NB4 (cell line): ENCODE measurements at places on chromosomes 2 and 18.

- DNase-seq = no peak
These were observed 68.5 kb upstream of the NFATC1 start for GRCh38 chr18:79327199-79327721.

GRCh38 chr2:148615381-148615841 lies 29.1 kb upstream of the EPC2 start:
- DNase-seq = no peak

GRCh38 chr18:39318462-39318861 lies 1752.9 kb upstream of the CELF4 start:
- DNase-seq = no peak

DNA sequence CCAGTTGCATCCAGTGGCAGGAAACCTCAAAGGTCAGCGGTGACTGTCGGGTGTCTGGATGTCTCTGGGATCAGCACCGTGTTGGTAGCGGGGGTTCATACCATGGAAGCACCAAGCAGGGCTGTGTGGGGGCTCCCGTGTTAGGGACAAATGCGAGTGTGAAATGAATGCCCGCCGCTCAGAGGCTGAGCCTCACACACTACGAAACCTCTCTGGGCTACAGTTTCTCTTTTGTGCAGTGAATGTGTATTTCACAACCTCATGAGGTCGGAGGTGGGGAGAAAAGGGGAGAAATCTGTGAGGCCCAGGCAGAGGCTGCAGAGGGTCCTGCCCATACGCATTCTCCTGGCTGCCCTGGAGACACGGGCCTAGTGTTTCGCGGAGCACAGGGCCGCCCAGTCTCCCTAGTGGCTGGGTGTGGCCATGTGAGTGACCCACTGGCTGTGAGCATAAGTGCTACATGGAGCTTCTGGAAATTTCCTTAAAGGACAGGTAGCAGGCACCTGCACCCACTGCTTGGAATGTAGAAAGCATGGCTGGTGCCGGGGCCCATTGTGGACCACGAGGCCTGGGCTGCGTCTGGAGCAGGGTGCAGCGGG lies 138.0 kb upstream of the GLI2 start:
- DNase-seq = peak; percentile 88

DNA sequence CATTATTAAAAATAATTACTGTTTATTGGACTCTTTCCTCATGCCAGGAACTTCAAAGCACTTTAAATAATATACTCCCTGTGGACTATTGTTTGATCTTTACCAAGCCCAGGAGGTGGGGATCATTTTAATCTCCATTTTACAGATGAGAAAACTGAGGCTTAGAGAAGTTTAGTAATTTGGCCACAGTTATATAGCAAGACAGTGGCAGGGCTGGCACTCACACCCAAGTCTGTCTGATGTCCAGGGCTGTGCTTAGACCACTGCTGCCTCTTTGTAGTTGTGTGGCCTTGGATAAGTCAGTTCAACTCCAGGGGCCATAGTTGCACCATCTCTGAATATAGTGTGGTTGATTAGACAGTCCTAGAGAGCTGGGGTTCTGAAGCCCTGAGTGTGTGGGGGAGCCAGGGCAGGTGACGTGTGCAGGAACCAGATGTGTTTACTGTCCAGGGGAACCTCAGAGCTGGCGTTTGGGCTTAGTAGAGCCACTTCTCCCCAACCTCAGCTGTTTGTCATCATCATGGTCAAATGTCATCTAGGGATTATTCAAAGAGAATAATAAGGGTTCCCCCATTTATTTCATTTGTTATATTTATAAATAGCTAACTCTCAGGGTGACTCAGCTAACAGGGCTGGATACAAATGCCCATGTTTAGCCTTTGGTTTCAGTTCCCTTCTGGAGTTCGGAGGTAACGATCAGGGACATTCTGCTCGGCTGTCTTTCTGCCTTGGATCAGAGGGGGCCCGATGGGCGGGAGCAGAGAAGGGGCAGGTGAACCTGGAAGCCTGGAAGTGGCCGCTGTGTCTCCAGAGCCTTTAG lies 68.0 kb downstream of the BOLA3 start:
- peak; percentile 35 for DNase-seq

GRCh38 chr2:143355870-143356269 lies 226.7 kb downstream of the ARHGAP15 start:
- peak; percentile 4 for DNase-seq

DNA sequence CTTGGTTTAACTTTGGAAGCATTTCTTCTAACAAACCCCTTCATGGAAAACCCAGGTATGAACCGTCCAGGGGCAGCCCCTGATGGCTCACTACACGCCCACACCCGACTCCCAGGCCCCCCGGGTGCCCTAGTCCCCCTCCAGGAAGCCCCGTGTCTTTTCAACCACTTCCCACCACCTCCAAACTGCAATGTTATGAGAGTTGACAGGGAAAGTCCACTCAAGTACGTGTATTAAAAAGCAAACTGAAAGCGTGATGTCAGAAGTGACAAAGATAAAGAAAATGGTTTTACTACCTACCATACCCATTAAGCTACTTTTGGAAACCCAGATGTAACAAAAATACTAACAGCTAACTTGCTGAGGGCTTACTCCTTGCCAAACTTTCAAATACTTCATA lies 51.5 kb downstream of the L3MBTL4 start:
- no peak for DNase-seq

GRCh38 chr2:67930156-67930555 lies 132.6 kb downstream of the C1D start:
- DNase-seq = no peak
